ENCODE measurements at places on chromosomes 11 and 22.

GRCh38 chr22:46068593-46069491 lies 81.5 kb upstream of the PPARA start:
- no peak for DNase-seq

DNA sequence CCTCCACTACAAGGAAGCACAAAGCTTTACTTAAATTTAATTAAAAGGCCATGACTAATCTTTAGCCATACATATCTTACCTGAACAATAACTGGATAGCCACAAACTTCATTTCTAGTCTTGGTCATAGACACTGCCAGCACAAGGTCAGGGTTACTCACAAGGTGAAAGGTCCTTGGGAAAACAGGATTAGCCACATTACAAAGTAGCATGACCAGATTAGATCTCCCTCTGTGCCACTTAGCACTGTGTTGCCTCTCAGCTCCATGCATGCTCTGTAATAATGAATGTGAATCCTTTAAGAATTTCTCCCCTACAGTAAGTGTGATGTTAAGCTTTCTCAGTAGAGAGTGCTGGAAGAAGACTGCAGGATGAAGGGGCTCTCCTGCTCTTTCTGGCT lies 325.1 kb upstream of the MPPED2 start:
- DNase-seq: no peak

- DNase-seq: peak; percentile 27
Measured at GRCh38 chr11:117822074-117823033, 2.2 kb downstream of the FXYD2 start.

- no peak for DNase-seq
Measured at GRCh38 chr11:72321381-72321996, 77.5 kb upstream of the PHOX2A start.

- DNase-seq: peak; percentile 100
Measured at GRCh38 chr11:33893711-33894397, 2.0 kb upstream of the LMO2 start.

DNA sequence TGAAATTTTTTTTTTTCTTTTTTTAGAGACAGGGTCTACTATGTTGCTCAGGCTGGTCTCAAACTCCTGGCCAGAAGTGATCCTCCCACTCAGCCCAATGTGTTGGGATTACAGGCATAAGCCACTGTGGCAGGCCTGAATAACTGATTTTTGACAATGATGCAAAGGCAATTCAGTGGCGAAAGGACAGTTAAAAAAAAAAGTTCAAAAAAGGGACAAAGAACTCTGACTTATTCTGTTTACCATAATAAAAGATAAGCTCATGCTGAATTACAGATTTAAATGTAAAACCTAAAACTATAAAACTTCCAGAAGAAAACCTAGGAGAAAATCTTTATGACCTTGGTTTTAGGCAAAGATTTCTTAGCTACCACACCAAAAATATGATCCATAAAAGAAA lies 48.9 kb downstream of the ATG16L2 start:
- peak; percentile 34 for DNase-seq

DNA sequence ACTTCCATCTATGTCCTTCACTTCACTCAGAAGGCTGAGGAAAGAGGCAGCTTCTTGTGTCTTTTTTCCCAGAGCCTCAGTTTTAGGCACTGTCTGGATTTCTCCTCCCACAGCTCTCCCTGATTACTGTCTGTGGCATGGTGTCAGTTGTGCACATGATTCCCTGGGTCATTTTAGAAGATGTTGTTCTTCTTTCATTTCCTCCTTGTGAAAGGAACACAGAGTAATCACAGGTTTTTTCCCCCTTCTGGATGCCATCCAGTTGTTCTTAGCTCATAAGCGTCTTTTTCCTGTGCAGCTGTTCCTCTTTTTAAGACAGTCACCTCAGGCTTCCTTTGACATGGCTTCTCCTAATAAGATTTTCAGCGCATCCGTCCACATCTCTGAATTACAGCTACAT lies 212.2 kb downstream of the FAM181B start:
- DNase-seq: peak; percentile 98

DNA sequence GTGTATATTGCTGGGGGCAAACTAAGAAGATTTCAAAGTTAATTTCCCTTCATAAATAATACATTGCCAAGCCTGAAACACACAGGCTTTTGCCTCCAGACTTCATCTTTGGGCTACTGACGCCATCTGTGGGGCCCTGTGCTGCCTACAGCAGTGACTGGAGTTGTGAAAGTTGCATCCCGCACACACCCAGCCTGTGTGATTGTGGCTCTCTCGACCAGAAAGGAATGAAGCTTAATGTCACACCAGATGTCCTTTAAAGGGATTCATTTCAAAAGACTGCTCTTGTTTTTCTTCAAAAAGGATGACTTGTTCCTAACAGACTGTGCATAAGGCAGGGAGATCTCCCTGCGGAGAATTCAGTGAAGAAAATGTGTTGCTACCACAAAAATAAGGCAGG lies 210.5 kb downstream of the FAM181B start:
- DNase-seq: peak; percentile 64

DNA sequence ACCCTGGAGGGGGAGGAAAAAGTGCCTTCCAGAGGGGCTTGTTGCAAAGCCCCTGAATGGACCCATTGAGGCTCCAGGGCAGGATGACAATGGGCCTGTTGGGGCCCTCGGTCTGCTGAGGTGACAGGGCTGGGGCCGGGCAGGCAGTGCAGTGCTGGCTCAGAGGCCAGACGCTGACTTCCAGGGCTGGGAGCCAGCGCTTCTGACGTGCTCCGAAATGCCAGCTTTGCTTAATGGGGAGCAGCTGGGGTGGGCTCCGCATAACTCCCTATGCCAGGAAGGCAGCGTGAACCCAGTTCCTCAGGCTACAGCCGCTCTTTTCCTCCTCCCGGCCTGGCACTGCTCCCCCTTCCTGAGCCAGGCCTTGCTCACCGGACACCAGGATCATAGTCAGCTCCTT lies 17.7 kb downstream of the NAV2 start:
- no peak for DNase-seq

DNA sequence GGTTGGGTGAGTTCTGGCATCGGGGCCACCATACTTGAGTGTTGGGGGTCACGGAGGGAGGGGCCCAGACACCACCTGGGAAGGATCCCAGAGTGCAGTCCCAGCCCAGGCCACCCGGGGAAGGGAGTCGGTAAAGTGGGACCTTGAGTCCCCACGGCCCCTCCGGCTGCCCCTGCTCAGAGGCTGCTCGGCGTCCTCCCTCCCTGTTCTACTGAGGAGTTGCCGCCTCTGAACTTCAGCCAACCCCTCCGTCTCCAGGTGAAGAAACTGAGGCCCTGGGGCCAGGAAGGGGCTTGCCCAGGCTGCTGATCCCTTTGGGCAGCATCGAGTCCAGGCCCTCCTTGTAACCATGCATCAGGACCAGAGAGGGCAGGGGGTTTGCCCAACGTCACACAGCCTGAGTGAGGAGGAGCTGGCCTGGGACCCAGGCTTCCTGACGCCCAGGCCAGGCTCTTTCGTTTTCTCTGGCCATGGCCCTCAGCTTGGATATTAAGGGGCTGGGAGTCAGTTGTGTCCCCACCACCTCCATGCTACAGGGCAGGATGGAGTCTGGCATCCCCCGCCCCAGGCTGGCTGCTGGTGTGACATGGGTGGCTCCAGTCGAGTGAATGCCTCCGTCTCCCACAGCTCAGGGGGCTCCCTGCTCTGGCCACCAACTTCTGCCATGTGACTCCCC lies 1.3 kb downstream of the PARVG start:
- no peak for DNase-seq

DNA sequence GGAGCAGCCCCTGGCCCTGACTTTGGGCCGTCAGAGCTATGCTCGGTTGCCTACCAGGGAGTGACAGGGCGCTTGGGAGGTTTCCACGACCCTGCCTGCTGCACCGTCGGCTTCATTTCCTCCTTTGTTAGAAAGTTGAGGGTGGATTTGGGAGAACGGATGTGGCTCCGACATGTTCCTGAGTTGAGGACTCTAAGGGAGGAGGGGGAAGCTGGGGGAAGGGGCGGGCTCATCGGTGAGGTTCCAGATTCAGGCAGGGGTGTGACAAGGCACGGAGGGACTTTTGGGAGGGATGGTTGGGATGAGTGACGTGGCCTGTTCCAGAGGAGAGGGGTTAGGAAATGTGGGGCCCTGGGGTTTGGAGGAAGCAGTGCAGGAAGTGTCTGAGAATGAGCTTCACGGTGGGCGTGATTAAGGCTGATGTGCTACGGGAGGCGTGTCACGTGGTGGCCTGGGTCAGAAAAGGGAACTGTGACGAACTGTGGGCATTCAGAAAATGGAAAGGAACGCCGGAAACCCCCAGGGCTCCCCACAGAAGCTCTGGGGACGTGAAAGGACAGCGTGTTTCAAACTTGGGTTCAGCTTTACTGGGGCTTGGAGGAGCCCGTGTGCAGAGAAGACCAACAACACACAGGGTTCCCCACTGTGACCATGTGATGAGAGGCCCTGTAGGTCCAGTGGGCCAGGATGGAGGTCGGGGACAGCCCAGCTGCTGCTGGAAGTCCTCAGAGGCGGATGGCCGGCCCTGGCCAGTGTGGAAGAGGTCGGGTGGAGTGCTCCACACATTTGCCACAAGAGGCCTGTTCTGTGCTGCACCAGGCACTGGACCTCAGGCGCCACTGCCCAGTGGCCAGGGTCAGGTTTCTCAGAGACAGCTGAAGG lies 2.8 kb downstream of the PARVB start:
- DNase-seq: peak; percentile 96

DNA sequence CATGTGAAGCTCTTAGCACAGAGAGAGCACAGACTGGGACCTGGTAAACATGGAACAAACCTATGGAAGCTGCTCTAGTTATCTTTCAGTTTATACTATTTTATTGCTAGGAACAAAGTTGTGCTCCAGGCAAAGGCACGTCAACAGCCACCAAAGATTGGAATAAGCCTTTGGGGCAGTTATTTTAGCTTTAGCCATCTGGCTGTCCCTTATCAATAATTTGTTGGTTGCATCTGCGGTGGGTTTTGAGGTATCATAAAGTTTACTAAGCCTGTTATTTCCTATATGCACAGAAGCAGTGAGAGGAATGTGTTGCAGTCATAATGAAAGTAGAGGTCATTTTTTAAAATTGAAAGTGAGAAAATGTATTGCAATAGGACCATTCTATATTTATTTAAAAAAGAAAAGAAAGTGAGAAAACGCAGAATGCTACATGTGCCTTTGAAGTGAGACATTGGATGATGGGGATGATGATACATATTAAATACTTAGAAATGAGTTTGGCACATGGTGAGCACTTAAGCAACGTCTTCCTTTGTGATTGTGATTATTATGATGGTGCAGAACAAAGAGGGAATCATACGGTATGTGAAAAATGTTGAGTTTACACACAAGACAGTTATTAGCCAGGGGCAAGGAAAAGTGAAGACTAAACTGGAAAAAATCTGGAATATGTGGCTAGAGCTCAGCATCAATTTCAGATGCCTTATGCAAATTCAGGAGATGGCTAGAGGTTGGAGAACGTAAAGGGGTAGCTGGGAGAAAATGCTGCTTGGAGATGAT lies 58.3 kb downstream of the PRR5L start:
- peak; percentile 22 for DNase-seq

DNA sequence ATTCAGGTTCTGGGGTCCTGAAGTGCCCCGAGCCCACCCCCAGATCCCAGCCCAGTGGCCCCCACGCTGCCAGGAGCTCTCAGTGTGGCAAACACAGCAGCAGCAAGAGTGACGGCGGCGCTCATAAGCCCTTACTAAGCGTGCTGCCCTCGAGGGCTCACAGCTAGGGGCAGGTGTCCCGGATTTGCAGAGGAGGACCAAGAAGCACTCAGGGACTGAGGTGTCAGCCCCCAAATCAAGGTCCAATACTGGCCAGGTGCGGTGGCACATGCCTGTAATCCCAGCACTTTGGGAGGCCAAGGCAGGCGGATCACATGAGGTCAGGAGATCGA lies 25.4 kb downstream of the CELSR1 start:
- DNase-seq: no peak

- no peak for DNase-seq
Measured at GRCh38 chr11:69819541-69820070, 390 bp upstream of the FGF3 start.

DNA sequence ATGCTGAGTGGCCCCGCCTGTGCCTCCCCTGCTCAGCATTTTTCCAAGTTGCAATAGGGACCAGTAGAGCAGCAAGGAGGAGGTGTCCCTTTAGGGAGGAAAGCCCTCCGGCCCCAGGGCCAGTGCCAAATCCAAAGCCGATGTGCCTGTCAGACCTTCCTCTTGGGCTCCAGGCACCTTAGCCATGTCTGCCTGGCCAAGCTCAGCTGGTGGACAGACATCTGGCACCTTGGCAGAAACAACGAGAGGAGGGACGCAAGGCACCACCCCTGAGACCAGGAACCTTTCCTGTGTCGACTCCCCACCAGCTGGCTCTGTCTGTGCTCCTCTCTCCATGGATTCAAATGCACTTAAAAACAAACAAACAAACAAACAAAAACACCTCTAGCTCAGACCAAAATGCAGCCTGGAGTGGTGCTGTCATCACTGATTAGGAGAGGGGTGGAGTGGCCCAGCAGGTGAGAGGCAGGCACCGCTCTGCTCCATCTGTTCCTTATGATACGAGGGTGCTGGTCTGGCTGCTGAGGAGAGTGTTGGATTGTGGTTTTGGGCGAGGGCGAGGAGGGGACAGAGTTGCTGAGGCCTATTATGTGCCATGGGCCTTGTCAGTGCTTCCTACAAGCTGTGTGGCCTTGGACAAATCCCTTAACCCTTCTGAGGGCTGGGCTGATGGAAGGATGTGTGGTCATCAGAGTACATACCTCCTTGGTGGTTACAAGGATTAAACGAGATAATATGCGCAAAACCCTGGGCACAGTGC lies 46.2 kb downstream of the TP53I11 start:
- DNase-seq: no peak

GRCh38 chr22:20638507-20638870 lies 131.1 kb downstream of the MED15 start:
- DNase-seq: no peak

DNA sequence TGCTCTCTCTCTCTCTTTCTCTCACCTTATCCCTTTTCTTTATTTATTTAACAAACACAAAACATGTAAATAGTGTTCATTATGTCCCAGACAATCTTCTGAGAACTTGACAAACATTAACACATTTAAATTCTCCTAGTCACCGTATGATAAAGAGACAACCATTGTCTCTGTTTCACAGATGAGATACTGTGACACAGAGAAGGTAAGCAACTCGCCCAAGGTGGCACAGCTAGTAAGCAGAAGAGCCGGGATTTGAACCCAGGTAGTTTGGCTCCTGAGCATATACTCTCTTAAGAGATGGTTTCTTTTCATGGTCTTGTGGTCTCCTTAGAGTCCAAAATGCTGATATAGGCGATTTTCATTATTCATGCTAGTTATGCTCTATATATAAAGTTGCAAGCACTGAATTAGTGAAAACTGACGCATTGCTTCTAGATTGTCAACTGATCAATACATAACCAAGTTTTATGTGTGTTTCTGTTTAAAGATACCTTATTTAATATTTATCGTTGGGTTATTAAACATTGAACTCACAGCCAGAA lies 58.1 kb downstream of the MIAT start:
- DNase-seq: no peak

DNA sequence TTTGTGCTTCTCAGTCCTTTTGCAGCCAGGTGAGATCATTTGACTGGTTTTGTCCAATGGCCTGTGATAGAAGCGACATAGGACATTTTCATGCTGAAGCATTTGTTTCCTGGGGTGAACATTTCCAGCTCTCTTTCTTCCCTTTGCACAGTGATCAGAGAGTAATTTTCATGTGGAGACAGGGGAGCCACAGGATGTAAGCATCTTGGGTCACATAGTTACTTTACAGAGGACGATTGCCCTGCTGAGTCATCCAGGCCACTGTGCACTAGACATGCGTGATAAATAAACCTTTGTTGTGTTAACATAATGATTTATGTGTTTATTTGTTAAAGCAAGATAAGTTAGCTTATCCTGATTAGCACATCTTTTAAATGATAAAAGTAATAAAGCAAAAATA lies 263.5 kb upstream of the CCDC179 start:
- no peak for DNase-seq

GRCh38 chr11:1303126-1303821 lies 6.2 kb downstream of the TOLLIP start:
- no peak for DNase-seq

- no peak for DNase-seq
Measured at GRCh38 chr11:118241764-118242098, 10.4 kb downstream of the MPZL3 start.
